Cardiac fibroblast (primary cell): ENCODE measurements at places on chromosomes 5 and 9.

DNA sequence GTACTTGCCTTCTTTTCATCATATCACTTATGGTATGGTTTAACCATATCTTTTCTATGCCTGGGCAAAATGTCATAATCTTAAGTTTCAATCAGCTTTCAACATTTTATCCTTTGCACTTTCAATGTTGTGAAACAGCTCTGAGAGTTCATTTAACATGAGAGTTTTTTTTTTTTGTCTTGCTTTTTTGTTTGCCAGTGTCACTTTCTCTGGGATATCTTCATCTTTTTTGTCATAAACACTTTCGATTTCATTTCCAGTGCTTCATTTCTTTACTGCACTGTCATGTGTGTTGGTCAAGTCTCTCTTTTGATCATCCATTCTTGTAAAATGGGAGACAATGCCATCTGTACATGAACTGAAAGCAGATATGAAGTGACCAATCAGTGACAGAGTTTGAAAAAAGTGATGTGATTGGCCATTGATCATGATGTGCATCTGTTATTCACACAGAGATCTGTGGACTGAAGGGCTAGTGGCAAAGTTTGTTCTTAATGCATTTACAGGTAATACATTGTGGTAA, 7.5 kb upstream of the POU5F2 start:
- no peak for DNase-seq

GRCh38 chr5:133713209-133713608, 100.9 kb upstream of the FSTL4 start:
- DNase-seq: no peak

DNA sequence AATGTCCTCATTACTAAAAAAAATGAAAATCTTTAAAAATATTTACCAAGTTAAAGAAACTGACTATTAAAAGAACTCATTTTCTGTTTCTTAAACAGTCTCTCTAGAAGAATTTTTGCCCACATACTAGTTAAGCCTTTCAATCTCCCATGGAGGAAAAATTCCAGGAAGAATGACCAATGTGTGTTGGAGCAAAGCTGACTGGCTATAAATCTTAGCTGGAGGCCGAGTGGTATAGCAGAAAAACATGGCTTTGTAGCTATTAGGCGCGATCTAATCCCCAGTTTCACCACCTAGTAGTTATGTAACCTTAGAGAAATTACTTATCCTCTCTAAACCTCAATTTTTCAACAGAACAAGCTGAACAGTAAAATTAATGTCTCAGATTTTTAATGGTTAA, 135.5 kb upstream of the PRLR start:
- DNase-seq: no peak

DNA sequence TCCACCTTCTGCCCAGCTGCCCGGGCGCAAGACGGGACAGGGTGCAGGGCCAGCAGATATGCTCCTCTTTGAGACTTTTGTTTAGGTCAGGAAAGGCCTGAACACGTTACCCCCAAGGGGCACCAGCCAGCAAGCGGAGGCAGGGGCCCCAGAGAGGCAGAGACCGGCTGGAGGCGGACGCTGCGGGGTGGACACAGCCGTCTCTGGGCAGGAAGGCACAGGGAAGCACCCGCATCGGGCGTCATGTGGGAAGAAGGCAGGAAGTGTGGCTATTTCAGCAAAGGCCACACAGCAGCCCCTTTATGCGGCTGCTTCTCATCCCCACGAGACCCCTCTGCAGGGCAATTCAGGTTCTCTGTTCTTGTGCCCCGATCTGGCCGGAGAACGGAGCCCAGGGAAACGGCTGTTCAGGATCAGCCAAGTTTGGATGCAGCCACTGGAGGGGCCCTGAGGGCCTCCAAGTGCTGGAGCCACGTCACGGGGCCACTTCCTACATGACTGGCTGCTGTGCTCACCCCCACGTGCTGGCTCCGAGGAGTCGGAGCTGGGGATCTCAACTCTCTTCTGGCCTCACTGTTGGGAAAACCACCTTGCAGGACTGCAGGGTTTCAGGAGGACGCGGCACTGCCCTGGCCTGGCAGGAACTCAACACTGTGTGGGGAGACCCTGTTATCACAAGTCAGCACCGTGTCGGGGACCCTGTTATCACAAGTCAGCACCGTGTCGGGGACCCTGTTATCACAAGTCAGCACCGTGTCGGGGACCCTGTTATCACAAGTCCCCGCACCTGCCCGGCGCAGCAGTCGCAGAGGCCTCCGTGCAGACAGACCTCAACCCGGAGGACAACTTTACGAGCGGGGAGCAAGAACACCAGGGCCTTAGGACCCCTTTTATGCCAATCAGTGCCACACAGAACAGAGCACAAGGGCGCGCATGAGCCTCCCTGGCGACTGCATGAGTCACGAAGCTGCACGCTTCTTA, 44.4 kb downstream of the SLC12A7 start:
- peak; percentile 19 for DNase-seq

DNA sequence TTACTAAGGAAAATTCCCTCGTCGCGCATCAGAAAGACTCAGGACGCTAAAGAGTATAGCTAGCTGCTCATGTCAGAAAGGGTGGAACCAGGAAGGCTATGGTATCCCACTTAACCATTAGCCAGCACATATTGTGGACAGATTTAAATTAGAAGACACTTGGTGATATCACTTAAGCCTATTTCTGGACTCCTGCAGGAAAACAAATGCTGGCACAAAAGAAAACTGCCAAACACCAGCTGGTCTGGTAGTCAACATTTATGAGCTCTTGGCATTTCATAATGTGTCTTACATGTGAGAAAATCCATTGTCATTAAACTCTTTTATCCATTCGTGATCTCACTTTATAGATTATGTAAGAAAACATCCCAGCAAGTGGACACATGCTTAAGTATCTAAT, 377.4 kb downstream of the PTPRD start:
- no peak for DNase-seq

DNA sequence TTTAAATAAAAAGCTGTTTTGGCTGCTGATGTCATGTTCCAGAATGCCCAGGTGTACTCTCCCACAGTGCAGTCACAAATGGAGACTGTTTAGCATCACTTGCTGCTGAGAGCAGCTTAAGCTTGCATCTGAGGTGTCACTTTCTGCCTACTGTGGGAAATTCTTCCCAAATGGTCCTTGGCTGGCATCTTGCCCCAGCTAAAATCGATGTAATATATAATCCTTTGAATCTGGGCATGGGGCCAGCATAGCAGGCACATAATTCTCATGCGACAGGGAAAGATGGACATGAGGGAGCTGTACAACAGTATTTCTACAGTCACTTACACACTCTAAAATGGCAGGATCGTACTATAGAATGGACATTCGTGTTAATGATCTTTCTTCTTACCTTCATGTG, 144.3 kb downstream of the MACIR start:
- no peak for DNase-seq

DNA sequence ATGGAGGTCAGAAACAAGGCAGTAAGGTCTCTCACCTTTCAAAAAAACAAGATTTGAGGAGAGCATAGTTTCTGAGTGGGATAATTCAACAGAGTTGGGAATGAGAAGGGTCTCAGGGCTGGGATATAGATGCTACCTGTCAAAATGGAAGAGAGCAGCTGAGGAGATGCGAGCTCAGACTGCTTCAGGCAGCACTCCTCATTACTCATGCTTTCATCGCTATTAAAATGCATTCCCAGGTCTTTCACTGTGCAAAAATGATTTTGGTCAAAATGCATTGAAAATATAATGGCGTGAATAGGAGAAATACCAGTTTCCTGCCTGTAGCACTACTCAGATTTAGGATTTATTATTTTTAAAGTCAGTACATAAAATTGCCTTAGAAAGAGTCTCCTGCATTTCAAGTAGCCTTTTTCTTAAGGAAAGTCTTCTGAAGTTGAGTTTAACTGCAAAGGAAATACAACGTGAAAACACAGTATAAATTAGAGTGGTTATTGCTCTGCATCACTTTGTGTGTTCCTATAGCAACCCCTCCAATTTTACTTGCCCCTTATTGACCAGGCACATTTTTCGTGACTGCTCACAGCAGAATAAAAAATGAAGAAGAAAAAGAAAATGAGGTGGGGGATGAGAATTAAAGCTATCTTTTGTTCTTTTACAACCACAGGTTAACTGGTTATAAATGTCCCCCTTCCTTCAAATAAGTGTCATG, 724.8 kb upstream of the SEMA6A start:
- DNase-seq: no peak
